ENCODE measurements at places on chromosomes 16 and 17.
A peak's percentile ranks its signal among the peaks of the same experiment; 100 is the strongest.

DNA sequence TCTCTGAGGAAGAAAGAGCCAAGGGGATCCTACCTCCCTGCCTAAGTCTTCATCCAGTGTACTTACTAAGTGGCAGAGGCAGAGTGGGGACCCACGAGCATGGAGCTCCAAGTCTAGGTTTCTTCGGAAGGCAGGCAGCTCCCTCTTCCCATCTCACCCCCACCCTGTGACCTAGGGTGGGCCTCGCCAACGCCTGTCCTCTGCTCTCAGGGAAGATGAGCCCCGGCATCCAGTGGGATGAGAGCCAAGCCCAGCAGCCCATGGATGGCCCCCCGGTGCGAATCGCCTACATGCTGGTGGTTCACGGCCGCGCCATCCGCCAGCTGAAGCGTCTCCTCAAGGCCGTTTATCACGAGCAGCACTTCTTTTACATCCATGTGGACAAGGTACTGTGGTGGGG is 8.3 kb downstream of the XYLT2 start:
- DNase-seq = peak; percentile 48

GRCh38 chr16:89811321-89811720 is 5.1 kb downstream of the FANCA start:
- no peak for DNase-seq

- no peak for DNase-seq
Measured at GRCh38 chr17:68318103-68318991, 27.1 kb downstream of the ARSG start.

GRCh38 chr16:2366660-2367309 is 26.3 kb upstream of the ABCA3 start:
- DNase-seq = no peak

GRCh38 chr16:8720080-8720966 is 45.9 kb downstream of the ABAT start:
- DNase-seq = peak; percentile 85

- DNase-seq = no peak
Measured at GRCh38 chr16:67100569-67101310, 9.0 kb upstream of the PHAF1 start.

DNA sequence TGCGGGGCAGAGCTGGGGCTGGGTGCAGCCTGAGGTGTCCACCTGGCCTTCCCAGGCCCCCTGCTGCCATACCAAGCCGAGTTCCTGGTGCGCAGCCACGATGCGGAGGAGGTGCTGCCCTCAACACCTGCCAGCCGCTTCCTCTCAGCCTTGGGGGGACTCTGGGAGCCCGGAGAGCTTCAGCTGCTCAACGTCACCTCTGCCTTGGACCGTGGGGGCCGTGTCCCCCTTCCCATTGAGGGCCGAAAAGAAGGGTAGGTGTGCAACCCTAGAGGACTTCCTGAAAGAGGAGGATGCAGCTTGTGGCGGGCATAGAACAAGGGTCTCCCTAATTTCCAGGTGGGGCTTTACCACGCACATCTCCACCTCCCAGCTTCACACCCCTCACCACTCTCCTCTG is 2.5 kb downstream of the SGCA start:
- no peak for DNase-seq

GRCh38 chr17:64081802-64082799 is 47.8 kb downstream of the ERN1 start:
- DNase-seq = no peak

- DNase-seq = no peak
Measured at GRCh38 chr16:71811261-71811803, 2.7 kb upstream of the AP1G1 start.

- DNase-seq = no peak
Measured at GRCh38 chr17:76272541-76273444, 7.6 kb downstream of the UBALD2 start.

DNA sequence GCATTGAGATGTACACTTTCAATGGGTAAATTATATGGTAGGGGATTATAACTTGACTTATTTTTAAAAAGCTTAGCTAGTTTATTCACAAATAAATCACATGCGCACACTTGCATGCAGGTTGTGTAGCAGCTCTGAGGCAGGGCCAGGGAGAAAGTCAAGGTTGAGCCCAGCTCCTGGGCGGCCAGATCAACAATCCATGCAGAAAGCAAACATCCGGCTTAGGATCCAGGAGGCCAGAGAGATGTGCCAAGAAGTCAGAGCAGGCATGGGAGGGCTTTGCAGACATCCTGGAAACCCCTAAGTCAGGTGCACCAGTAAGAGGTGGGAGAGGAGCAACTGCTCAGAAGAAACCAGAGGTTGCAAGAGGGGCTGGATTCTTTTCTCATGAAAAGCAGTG is 186.5 kb downstream of the AXIN2 start:
- DNase-seq = no peak
